Psoas muscle (tissue), 8 donors: ENCODE measurements at places on chromosomes 7 and 10. TPM values are rescaled to one million over a fixed set of nuclear protein-coding genes. Genes with fewer than 3 reads are reported as not detected.

DNA sequence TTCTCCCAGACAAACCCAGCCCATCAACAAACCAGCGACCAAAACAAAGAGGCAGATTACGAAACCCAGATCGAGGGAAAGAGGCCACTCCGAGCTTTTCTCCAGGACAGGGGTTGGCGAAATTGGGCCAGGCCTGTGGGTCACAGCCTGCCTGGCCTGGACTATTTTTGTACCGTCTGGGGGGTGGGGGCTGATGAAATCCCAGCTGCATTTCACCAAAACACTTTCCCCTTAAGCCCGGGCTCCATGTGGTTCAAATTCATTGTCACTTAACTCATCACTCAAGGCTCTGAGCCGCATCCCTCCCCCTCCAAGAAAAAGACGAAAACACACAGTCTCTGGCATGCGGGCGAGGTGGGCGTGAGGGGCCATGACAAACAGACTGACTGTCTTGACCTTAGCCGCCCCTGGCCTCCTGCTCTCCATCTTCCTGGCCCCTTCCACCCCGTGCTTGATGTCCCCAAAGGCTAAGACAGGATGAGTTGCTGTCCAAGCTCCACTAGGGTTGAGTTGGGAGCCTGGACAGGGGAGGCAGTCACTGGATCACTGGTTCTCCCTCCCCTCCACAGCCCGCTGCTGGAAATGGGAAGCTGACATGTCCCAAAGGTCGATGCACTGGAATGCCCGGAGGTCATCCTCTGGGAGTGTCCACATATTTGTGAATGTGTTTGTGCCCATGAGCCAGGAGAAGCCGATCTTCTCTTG lies 19.2 kb downstream of the TMEM270 start:
- peak; percentile 85 for DNase-seq

- no peak for DNase-seq
Measured at GRCh38 chr7:11213266-11213665, 239.6 kb downstream of the PHF14 start.

GRCh38 chr10:132005147-132005546 lies 23.4 kb upstream of the BNIP3 start:
- DNase-seq, result no peak

DNA sequence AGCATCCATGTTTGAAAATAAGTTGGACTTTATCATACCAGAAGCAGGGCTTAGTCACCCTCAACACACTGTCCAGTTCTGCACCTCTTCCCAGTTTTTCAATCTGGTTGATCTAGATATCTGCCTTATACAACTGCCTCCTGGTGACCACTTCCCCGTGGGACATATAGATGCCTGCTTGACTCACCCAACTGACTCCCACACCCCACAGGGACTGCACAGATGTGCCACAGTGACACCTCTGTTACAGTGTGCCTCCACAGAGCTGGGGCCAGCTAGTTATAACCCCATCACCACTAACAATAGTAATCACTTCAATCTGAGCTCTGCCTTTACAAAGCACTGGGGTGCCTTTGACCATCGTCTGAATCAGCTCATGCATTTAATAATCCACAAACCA lies 82.6 kb upstream of the AOAH start:
- DNase-seq, result no peak

- DNase-seq, result no peak
Measured at GRCh38 chr7:94579470-94579869, 69.9 kb downstream of the CASD1 start.

GRCh38 chr7:74334030-74334429 lies 44.8 kb downstream of the CLIP2 start:
- DNase-seq, result no peak

- no peak for DNase-seq
Measured at GRCh38 chr10:132011024-132011423, 29.3 kb upstream of the BNIP3 start.

- DNase-seq, result no peak
Measured at GRCh38 chr7:37052705-37053104, 328.4 kb upstream of the AOAH start.

DNA sequence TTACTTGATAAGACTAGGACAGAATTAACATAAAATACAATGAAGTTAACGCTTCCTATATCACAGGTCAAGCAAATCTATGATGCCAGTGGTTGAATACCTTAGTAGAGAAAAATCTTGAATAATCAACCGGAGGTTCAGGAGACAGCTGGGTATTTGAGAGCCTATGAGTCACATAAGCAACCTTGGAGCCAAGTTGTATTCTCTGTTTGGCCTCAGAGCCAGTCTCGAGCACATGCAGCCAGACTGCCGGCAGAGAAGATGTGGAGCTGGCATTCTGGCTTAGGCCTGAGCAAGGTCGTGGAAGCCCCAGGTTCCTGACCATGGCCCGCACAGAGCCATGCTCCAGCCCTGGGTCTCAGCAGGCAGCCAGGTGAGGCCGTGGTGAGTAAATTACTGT lies 90.3 kb downstream of the FAM204A start:
- no peak for DNase-seq

- DNase-seq, result no peak
Measured at GRCh38 chr7:100572281-100572948, 1.3 kb downstream of the SAP25 start.

The FEZF1 gene
- total RNA-seq, result not detected

The ACTL6B gene
- total RNA-seq, result not detected

The ADRA2A gene
- 0.47 TPM for total RNA-seq

The HOXA11 gene
- not detected for total RNA-seq

The UPK3BL2 gene
- total RNA-seq, result 2.5 TPM

The CRYGN gene
- not detected for total RNA-seq

The BHLHA15 gene
- total RNA-seq, result not detected

The SNCG gene
- 11.9 TPM for total RNA-seq
